ENCODE measurements at places on chromosomes 7 and 10.
A peak's percentile ranks its signal among the peaks of the same experiment; 100 is the strongest.

- no peak for DNase-seq
These were observed 53.4 kb downstream of the EGFR start for GRCh38 chr7:55072251-55072650.

GRCh38 chr7:84042110-84042539 is 152.5 kb downstream of the SEMA3A start:
- DNase-seq, result no peak

GRCh38 chr7:158366346-158366745 is 221.3 kb downstream of the PTPRN2 start:
- DNase-seq, result no peak

DNA sequence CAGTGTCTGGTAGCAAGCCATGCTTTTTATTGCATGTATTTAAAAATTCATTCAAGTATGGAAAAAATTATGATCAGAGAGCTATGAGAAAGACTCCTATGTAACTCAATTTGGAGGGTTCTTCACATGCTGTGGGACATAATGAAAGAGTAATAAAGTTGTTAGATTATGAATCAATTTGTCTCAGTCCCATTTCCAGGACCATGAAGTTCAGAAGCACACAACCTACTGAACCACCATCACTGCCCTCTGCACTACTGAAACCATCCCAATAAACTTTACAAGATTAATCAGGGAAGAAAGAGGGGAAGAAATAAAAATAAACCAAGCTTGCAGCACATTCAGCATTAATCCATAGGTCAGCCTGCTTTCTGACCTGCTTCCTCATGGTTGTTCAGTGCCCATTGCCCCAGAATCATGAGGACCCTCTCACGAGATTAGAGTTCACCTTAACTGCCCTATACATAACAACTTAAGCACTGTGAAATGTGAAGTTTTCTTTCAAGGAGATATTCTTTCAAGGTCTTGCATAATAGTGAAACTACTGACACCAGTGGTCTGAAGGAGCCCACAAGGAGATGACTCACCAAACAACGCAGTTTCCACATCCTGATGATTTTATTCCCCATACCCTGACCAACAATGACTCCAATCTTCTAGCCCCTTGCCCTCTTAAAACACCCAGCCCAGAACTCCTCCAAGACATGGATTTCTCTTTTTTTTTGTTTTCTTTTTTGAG is 171.5 kb upstream of the ADCY1 start:
- no peak for DNase-seq

DNA sequence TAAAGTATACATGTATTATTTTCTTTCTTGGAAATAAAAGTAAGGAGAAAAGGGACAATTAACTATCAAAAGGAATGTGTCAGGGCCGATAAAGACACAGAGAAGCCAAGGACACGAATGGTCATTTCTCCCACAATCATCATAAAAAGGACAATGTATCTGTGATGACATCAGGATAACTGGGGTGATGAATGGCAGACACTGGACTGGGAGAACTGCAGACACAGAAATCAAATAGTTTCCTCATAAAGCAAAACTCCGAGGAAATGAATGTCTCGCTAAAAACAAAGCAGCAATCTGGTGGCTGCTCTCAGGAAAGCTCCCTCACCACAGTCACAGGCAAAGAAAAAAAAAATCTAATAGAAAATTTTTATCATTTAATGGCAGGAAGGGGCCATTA is 69.3 kb upstream of the NPY start:
- DNase-seq, result no peak

DNA sequence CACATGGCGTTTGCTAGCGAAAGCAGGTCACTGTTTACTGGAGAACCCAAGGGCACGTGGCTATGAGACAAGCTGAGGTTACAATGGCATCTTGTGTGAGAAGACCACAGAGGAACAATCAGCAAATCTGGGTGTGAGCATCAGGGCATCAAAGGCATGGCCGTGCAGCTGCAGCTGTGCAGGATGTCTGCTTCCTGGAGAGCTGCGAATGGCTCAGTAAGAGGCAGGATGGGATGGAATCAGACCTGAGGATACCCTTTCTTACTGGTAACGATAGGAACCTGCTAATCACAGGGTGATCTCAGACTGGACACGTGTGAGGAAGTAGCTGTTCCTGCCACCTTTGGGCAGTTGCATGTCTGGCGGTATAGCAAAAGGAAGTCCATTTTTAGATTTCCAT is 119.5 kb downstream of the RNF216 start:
- DNase-seq, result peak; percentile 30

- no peak for DNase-seq
These were observed 48.6 kb downstream of the KIAA1217 start for GRCh38 chr10:24257588-24257987.
